Activated naive CD8-positive, alpha-beta T cell treated with anti-CD3 and anti-CD28 coated beads, Interleukin-2, amount 10 ng/mL, durations not matched to agents 7 days and 5 days (primary cell): ENCODE measurements at places on chromosomes 3 and 15.

DNA sequence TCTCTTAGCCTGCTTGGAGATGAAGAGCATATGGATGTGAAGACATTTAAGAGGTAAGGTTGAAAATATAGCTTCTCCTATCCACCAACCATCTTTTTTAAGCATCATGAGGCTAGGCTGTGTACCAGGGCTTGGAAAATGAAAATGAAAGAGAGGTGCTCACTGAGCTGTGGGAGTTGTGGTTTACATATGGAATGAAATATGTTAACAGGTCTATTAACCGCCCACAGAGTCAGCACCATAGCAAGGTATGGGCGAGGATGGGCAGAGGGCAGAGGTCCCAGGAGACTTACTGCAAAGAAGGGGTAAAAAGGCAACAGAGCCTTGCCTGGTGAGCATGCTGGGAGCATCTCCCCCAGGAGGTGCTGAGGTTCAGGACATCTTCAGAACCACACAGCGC is 273.1 kb downstream of the GABRG3 start:
- DNase-seq = no peak

GRCh38 chr3:127779747-127780146 is 42.6 kb downstream of the MGLL start:
- DNase-seq = no peak

DNA sequence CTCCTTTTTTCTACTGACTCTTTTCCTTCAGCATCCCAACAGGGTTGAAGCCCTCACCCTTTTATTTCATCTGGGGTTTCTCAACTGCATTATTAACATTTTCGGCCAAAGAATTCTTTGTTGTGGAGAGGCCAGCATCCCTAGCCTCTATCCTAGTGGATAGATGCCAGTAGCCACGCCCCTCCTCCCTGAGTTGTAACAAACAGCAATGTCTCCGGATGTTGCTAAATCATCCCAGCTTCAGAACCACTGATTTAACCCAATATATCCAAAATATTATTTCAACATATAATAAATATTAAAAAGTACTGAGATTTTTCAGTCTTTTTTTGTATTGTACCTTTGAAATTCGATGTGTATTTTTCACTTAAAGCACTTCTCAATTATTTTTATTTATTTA is 2.0 kb upstream of the RNF111 start:
- DNase-seq = no peak

GRCh38 chr3:141103067-141103466 is 51.9 kb downstream of the SPSB4 start:
- no peak for DNase-seq

DNA sequence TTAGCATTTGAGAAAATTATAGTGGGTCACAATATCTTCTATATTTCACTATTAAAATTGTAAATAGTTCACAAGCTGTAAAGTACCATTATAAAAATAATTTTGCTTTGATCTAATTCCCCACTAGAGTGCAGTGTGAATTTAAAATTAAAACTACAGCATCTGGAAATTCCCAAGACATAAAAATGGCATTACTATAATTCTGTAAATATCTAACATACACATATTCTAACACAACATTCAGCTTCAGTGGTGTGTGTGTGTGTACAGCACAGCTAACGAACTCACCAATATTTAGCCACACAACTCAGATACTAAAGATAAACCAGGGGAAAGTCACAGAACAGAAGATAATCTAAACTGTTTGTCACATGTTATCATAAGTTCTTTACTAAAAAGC is 424.9 kb upstream of the ZNF385D start:
- DNase-seq = no peak

DNA sequence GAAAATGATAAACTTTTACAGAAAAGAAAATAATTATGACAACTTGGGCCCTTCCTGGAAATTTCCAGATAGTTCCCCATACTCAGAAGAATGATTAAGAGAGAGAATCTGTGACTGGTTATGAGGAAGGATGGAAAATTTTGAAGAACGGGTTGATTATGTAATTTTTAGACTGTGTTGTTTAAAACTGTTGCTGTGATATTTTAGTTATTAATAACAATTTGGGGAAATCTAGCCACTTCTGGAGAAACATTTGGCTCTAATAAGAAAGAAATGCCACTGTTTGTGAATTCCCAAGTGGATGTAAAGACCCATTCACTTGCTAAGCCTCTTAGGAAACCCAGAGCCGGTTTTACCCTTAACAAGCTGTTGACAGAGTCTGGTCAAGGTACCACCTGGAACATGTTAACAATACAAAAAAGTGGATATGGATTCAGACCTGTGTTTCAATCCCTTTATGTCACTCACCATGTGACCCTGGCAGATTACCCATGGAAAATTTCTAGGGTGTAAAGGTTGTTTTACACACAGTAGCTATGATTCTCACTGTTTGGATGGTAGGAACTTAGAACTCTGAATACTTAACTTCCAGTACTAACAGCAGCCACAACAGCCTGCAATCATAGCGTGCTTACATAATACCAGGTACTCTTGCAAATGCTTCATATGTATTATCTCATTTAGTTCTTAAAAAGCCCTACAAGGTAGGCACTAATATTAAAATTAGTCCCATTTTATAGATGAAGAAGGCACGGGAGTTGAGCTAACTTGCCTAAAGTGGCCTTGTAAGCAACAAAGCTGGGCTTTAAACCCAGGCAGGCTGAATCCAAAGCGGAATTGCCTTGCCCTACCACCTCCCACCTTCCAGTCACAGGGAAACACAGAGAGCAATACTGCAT is 32.0 kb downstream of the ZBTB38 start:
- DNase-seq = no peak

DNA sequence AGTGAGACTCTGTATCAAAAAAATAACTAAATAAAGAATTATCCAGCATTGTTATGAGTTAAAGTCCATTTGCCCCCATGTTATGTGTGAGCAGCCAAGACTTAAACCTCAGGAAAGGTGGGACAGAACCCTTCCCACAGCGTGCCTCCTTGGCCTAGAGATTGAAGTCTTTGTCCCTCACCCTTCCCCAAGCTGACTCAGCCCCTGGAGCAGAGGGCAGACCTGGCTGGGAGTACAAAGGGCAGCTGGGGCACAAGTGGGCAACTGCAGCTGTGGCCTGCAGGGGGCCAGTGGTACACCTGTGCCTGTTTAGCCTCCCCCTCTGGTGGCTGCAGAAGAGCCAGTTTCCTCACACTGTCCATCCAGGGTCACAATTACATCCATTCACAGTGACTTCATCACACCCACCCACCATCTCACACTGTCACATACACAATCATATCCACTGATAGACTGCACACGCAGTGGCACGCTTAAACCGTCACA is 940 bp upstream of the ACY1 start:
- peak; percentile 49 for DNase-seq

DNA sequence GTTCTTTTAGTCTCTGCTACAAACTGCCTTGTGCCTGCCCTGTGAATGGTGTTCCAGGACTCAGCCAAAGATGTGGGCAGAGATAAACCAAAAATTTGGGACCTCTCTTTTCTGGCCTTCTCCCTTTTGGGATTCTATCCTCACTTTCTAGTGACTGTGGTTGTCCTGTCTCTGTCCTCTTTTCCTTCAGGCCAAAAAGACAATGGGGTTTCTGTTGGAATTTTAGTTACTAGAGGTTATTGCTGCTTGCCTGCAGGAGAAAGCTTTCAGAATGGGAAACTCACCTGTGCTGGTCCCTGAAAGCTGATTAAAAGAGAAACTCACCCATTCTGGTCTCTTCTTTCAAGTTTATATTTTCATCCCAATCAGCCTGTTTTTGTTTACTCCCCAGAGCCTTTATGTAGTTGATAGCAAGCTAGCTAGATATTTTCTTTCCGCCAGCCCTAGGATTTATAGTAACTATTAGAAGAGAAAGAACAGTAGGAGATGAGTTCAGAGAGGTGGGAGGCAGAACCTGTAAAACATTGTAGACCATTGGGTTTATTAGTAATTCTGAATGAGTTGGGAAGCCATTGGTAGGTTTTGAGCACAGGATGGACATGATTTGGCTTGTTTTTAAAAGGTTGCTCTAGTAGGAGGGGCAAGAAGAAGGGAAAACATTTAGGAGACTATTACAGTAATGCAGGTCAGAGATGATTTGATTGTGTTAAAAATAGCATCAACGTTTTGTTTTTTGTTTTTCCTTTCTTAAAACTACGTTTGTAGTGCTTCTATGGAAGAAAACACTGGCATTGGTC is 138.9 kb downstream of the TCF12 start:
- no peak for DNase-seq

DNA sequence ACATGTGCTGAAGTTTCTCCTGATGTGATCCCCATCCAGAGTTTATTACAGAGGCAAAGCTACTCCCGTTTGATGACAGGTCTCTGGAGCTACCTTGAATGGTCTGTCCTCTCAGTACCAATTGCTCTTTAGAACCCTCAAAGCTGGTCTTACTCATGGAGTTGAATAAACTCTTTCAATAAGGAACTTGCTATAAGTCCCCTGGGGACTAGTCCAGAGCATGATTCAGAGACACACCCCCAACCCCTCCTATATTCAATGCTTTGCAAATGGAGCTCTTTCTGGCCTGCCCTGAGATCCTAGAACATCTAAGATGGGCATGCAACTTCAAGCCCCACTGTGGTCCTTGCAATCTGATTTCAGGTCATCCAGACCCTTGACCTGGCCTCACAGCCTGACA is 23.9 kb upstream of the TPM1 start:
- DNase-seq = no peak

DNA sequence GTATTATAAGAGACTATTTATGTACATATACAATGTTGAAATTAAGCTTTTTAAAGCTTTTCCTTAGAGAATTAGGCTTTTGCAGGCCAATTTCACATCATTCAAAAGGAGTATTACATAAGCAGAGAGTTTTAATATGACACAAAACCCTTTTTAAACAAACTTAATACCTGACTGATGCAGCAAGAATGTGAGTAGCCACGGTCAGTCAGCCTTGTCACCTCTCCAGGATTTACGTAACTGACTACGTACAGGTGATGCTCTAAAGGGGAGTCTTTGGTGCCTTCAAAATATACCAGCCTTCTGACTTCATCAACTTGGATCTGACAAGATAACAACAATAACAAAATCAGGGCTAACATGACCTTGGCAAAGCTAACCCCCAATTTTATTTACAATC is 44.2 kb upstream of the IGDCC4 start:
- no peak for DNase-seq

- DNase-seq = no peak
Observed at GRCh38 chr15:90047956-90048575, 46.9 kb downstream of the ZNF710 start.

DNA sequence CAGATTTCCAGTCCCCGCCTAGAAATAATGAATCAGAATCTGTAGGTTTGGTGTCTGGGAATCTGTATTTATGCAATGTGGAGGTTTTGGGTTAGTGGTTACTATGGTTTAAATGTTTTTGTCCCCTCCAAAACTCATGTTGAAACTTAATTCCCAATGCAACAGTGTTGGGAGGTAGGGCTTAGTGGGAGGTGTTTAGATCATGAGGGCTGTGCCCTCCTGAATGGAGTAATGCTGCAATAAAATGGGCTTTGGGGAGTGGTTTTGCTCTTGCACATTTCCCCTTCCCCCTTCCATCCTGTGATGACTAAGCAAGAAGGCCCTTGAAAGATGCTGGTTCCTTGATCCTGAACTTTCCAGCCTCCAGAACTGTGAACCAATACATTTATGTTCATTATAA is 9.2 kb upstream of the RFC4 start:
- DNase-seq = no peak

- DNase-seq = no peak
Observed at GRCh38 chr3:112667599-112667998, 26.7 kb upstream of the CCDC80 start.

DNA sequence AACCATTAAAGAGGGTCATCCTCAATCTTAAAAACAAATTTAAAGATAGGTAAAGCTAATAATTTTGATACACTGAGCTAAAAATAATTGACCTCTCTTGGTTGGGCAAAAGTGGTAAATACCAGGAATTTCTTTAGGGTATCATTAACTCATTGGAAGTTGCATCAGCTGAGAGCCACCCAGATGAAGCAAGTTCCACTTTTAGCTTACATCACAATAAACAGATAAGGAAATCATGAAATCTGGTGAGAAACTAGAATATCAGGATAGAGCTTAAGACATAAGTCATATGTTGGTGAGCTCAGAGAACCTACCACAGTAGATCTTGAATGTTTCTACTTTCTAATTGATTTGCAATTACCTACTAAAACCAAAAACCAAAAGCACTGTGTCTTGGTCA is 97.4 kb upstream of the SLC2A2 start:
- DNase-seq = no peak

- DNase-seq = no peak
Observed at GRCh38 chr3:87900061-87900460, 158.7 kb downstream of the CGGBP1 start.

DNA sequence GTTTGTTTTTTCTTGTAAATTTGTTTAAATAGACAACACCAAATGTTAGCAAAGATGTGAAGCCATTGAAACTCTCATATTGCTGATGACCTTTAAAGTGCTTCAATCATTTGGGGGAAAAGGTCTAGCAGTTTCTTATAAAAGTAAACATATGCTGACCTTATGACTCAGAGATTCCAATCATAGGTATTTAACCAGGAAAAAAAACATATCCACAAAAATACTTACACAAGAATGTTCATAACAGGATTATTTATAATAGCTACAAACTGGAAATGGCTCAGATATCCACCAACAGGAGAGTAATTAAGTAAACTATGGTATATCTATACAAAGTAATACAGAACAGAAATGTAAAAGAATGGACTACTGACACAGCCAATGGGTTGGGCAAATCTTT is 27.1 kb upstream of the RORA start:
- DNase-seq = no peak
